ENCODE measurements at places on chromosomes 2 and 18. TPM values are rescaled to one million over a fixed set of nuclear protein-coding genes. Genes with fewer than 3 reads are reported as not detected.

DNA sequence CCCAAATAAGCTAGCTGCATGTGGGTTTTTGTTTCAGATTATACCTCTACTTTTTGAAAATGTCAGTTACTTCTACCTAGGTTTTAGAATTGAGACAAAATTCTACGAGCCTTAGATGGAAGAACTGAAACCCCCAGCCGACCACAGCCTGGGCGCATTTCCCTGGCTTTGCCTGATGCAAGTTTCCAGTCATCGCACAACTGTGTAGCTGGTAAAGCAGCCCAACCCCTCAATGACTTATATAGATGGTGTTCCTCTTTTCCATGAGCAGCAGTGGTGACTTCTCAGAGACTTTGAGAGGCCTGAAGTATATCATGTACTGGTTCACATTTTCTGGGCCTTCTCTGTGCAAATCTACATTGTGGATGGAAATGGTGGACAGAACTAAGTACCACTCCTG lies 515.4 kb upstream of the RAB6C start:
- no peaks in the 10 kb centered on the region for H3K27me3 ChIP-seq
- no peak overlapping the region for H3K4me3 ChIP-seq
- H3K36me3 ChIP-seq, result no peaks in the 10 kb centered on the region
- DNase-seq, result no peak
- no peaks in the 10 kb centered on the region for H3K4me1 ChIP-seq
- H3K27ac ChIP-seq, result no peak overlapping the region

GRCh38 chr18:22710673-22711191 lies 222.4 kb upstream of the RBBP8 start:
- peak overlapping the region; percentile 59 for H3K27ac ChIP-seq
- peak overlapping the region; percentile 37 for H3K4me3 ChIP-seq
- no peaks in the 10 kb centered on the region for H3K27me3 ChIP-seq
- DNase-seq, result no peak
- H3K36me3 ChIP-seq, result no peaks in the 10 kb centered on the region
- no peaks in the 10 kb centered on the region for H3K4me1 ChIP-seq

GRCh38 chr2:211132046-211132445 lies 575.6 kb downstream of the CPS1 start:
- DNase-seq, result no peak
- no peak overlapping the region for H3K27ac ChIP-seq
- H3K4me1 ChIP-seq, result no peaks in the 10 kb centered on the region
- H3K36me3 ChIP-seq, result no peaks in the 10 kb centered on the region
- no peaks in the 10 kb centered on the region for H3K27me3 ChIP-seq

DNA sequence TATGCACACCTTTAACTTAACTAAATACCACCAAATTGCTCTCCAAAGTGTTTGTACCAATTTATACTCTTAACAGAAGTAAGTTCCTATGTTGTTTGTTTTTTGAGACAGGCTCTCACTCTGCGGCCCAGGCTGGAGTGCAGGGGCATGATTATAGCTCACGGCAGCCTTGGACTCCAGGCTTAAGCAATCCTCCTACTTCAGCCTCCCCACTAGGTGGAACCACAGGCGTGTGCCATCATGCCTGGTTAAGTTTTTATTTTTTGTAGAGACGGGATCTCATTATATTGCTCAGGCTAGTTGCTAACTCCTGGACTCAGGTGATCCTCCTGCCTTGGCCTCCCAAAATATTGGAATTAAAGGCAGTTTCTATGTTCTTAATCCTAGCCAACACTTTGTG lies 13.1 kb upstream of the NAB1 start:
- no peak overlapping the region for H3K4me3 ChIP-seq
- no peaks in the 10 kb centered on the region for H3K27me3 ChIP-seq
- DNase-seq, result no peak
- H3K4me1 ChIP-seq, result peaks cover 23% of the 10 kb centered on the region

DNA sequence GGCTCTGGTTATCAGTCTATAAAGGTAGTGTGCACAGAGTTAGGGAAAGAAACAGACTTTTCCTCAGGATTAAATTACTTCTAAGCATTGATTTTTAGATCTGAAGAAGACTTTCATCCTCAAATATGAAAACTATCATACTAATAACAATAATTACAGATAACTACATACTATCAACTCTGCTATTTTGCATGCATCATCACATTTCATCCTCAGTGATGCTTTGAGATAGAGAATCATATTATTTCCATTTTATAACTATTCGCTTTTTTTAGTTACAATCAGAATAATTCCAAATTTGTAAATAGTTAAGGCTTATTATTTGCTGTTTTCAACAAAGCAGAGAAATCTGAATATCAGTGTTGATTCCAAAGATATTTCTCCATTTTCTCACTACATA lies 239.2 kb downstream of the MEIS1 start:
- H3K4me1 ChIP-seq, result no peaks in the 10 kb centered on the region
- no peak overlapping the region for H3K27ac ChIP-seq
- no peaks in the 10 kb centered on the region for H3K27me3 ChIP-seq
- H3K4me3 ChIP-seq, result no peak overlapping the region

KANSL1L gene
- 32.6 TPM for total RNA-seq

- DNase-seq, result no peak
- H3K27ac ChIP-seq, result no peak overlapping the region
- H3K4me3 ChIP-seq, result no peak overlapping the region
- peaks cover 2% of the 10 kb centered on the region for H3K4me1 ChIP-seq
- no peaks in the 10 kb centered on the region for H3K27me3 ChIP-seq
- H3K36me3 ChIP-seq, result no peaks in the 10 kb centered on the region
Measured at GRCh38 chr2:101012706-101013181, 10.7 kb downstream of the RPL31 start.

DNA sequence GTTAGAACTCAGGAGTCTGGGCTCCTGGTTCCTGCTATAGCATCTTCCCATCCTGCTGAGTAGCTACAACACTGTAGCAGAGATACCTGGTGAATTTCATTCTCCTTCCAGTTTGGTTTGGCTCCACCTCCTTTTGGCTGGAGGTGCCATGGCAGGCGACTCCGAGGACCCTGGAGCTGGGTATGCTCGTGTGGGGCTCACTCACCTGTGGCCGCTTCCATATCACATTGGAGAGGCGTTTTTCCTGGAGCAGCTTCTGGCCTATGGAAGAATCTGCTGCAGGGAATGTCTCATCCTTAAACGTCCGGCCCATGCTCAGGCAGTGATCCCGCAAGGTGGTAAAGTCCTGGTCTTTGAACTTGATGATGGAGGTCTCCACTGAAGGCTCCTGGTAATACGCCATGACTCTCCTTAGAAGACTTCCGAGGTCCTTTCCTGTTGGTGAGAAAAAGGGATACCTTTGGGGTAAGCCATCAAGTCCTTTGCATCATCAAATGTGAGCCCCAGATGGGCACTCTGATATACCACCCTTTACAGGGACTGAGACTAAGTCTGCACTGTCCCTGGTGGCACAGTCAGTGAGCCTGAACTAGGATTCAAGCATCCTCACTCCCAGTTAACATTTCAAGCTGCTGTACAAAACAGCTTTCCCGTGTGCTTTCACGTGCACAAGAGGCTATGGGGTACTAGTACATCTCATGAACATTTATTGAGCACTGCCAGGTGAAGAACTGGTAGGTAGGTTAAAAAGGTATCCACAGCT lies 20.1 kb downstream of the CAPN13 start:
- H3K4me1 ChIP-seq, result no peaks in the 10 kb centered on the region
- H3K36me3 ChIP-seq, result no peaks in the 10 kb centered on the region
- no peaks in the 10 kb centered on the region for H3K27me3 ChIP-seq
- H3K27ac ChIP-seq, result no peak overlapping the region
- no peak for DNase-seq

DNA sequence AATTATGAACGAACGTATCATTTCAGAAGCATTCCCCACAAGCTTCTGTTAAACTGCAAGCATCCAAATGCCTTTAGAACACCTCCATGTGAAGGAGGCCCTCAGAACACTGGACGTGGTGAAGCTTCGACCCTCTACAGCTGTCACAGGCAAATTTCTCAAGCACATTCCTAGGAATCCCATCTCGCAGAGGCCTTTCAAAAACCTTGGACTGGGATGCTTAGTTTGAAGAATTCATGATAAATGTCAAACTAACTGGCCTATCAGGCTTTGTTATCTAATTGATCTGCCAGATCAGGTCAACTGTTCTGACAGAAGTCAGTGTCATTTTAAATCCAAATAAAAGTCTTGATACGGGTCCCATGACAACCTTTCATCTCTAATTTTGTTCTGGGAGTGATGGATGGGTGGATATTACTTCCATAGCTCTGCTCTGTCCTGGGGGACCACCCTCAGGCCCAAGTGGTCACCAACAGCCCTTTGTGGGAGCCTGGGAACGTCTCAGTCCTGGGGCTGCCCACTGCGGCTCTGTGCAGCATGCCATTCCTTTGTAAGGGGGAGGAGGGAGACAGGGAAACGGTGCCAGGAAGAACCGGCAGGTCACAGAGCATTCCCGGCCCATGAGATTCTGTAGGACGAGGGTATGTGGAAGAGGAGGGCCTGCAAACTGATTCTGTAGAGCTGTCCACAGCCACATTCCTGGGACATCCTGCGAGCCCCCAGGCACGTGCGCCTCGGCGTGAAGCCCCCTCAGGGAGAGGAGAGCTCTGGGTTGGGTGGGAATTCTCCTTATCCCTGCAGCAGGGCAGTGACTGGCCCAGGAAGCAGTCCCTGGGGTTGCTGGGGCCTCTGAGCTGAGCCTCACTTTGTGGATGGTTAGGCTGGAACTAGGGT lies 59.1 kb upstream of the PXDN start:
- H3K4me1 ChIP-seq, result peaks cover 40% of the 10 kb centered on the region
- H3K27me3 ChIP-seq, result no peaks in the 10 kb centered on the region
- H3K4me3 ChIP-seq, result no peak overlapping the region
- DNase-seq, result peak; percentile 53
- peak overlapping the region; percentile 61 for H3K27ac ChIP-seq

FEV gene
- not detected for total RNA-seq

PLCL1 gene
- total RNA-seq, result 20.0 TPM

- no peak overlapping the region for H3K27ac ChIP-seq
- no peak for DNase-seq
- no peaks in the 10 kb centered on the region for H3K27me3 ChIP-seq
- H3K4me1 ChIP-seq, result peaks cover 5% of the 10 kb centered on the region
Measured at GRCh38 chr2:7116511-7116910, 199.3 kb downstream of the RNF144A start.

TUBB8B gene
- total RNA-seq, result not detected

GRCh38 chr2:9641641-9642040 lies 10.8 kb upstream of the YWHAQ start:
- H3K4me3 ChIP-seq, result no peak overlapping the region
- peaks cover 23% of the 10 kb centered on the region for H3K4me1 ChIP-seq
- H3K27me3 ChIP-seq, result no peaks in the 10 kb centered on the region
- no peak for DNase-seq

DNA sequence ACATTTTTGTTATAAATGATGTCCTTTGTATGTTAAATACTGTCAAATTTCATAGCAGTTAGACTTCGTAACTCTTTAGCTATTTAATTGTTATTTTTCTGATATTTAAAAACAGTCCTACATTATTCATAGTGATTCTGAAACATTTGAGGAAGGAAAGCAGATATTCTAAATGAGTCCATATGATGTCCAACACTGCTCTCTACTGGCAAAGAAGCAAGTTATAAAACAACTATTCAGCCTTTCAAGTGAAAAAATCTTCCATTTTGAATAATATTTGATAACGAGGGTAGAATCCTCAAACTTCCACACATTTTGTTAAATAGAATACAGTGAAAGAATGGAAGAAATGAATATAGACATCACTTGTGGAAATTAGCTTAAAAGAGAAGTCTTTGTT lies 220.8 kb downstream of the GULP1 start:
- no peaks in the 10 kb centered on the region for H3K27me3 ChIP-seq
- H3K4me1 ChIP-seq, result peaks cover 4% of the 10 kb centered on the region
- H3K36me3 ChIP-seq, result no peaks in the 10 kb centered on the region
- no peak overlapping the region for H3K4me3 ChIP-seq
- DNase-seq, result no peak
- H3K27ac ChIP-seq, result no peak overlapping the region

MAL gene
- total RNA-seq, result 28.9 TPM
